Caudate nucleus (tissue), 63 donors: ENCODE measurements at places on chromosomes 1 and 21.

- no peak for DNase-seq
Measured at GRCh38 chr1:17601643-17602382, 62.3 kb downstream of the ARHGEF10L start.

GRCh38 chr1:182615468-182616129, 11.4 kb upstream of the RGS16 start:
- DNase-seq = no peak

DNA sequence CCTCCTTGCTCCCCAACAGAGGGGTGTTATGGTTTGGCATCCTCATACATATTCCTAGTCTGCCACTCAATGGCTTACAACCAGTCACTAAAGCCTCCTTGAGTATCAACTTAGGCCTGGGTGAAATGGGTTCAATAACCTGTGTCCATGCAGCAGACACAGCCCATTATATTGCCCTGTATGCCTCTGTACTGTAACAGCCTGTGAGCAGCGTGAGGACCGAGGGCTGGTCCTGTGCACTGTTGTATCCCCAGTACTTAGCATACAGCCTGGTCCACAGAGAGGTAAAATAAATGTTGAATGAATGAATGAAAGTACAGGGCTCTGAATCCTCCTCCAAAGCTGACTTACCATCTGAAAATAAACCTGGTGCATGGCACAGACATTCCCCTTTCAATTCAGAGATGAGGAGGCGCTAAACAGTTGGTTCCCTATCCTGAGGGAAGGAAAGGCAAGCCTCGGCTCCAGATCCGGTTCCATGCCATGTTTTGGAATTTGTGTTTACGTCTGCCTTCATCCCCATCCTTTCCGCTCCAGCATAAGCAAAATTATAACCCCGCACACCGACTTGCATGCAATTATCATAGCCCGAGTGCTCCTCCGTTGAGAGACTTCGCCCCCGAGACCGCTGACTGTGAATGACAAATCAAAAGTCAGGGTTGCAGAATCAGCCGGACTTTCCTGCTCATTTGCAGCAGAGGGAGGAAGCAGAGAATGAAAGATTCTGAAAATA, 45.0 kb upstream of the DNAJC6 start:
- peak; percentile 63 for DNase-seq

DNA sequence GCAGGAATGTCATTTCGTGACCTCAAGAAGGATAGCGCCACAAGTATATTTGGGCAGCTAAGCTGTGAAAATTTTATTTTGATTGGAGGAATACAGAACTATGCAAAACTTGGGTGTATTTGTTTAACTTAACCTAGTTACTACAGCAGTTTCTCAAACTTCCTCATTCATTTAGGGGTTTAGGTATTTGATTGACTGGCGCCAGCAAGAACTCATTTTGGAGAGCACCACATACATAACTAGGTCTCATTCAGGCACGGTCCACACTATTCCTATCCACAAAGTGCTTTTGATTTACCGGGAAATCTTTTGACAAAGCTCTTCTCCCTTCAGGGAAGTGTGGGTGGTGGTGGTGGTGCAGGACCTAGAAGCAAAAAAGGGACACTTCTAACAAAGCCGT, 155.1 kb upstream of the NRIP1 start:
- no peak for DNase-seq

GRCh38 chr1:226337276-226337875, 28.4 kb upstream of the LIN9 start:
- DNase-seq = no peak

DNA sequence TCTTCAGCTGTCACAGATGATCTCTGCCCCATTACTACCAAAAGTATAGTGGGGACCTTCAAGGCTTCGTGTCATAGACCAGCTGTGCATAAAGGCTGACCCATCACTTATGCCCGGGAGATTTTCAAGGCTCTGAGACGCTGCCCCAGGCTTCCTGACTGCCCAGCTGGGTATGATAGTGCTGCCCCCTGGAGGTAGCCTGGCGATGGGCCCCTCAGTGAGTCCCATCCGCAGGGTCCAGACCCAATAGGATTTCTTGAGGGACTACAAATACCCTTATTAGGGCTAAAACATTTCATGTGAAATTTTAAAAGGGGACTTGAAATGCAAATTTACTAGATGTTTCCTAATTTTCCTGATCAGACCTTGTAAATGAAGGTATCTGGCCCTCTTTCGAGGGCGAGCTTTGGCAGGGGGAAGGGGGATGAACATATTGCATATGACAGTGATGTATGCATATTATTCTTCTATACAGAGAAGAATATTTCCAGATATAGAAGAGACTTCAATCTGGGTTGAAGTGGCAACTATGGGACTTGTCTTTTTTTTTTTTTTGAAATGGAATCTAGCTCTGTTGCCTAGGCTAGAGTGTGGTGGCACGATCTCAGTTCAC, 11.7 kb upstream of the FCMR start:
- no peak for DNase-seq

GRCh38 chr1:46526691-46527291, 24.7 kb downstream of the KNCN start:
- no peak for DNase-seq

DNA sequence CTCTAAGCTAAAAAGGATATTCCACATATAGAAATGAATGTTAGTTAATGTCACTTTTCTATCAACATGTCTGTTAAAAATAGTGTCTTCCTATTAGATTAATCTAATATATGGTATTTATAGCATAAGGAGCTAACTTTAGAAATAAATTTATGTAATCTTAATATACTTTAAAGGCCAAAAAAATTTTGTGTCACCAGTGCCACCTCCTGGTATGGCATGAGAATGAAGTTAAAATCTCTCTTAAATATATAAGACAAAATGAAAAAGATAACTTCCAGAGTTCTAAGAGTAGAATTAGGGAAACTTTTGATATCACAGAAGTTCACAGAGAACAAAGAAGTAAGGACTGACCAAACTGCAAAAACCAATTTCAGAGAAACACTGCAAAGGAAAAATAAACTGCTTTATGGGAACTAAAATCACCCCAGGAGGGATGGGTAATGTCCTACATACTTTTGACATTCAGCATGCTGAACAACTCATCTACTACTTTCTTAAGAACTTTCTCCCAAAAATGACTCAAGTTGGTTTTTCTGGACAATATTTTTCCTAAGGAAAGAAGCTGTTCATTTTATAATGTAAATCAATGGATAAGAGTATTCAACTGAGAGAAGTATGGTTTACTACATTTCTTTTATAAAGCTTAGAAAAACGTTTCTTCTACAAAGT, 82.8 kb downstream of the TRIM33 start:
- DNase-seq = no peak

DNA sequence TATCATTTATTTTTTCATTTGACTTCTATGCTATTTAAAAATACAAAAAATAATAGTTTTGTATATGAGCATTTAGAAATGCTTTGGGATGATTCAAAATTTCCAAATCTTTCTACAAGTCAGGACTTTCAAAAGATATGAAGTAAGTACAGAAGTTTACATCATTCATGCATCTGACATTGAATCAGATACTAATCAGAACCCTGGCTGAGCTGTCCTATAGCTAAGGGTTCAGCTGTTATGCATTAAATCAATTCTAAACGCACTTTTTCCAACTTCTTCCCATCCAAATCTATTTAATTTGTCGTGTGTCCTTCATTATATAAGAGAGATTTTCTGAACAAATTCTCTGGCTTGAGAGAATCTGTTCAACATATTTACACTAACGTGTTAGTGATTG, 779.4 kb downstream of the LTN1 start:
- no peak for DNase-seq

- no peak for DNase-seq
Measured at GRCh38 chr1:96559707-96560596, 161.6 kb upstream of the PTBP2 start.

DNA sequence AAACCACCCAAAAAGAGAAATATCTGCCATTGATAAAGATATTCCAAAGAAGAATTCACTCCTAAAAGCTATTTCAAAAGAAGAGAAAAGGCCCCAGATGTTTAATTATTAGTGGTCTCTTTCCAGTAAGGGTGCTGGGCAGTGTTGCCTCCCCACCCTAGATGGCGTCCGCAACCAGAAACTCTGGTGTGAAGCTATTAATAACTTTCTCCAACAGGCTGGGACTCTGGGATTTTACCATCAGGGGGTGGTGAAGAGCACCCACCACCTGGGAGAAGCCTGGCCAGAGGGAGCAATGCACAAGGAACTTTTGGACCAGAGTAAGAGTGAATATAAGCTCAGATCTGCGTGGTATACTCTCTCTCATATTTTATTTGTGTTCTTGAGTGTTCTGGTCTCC, 115.4 kb upstream of the TIAM1 start:
- no peak for DNase-seq

DNA sequence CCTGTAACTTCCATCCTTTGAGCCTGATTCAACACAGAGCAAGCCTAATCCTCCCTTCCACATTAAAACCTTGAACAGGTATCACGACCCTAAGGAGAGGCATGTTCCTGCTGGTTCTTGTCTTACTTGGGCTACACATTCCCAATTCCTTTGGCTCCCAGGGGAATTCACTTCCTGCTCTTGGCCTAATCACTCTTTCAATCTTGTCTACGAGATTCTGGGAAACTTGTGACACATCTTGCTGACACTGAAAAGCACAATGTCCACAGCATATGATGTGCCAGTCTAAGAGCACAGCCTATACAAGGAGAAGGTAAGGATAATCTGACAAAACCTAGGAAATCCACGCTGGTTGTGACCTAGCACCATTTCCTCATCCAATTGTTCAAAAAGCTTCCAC, 163.9 kb downstream of the GABPA start:
- DNase-seq = no peak

GRCh38 chr1:85494904-85495266, 29.9 kb upstream of the DDAH1 start:
- DNase-seq = no peak

DNA sequence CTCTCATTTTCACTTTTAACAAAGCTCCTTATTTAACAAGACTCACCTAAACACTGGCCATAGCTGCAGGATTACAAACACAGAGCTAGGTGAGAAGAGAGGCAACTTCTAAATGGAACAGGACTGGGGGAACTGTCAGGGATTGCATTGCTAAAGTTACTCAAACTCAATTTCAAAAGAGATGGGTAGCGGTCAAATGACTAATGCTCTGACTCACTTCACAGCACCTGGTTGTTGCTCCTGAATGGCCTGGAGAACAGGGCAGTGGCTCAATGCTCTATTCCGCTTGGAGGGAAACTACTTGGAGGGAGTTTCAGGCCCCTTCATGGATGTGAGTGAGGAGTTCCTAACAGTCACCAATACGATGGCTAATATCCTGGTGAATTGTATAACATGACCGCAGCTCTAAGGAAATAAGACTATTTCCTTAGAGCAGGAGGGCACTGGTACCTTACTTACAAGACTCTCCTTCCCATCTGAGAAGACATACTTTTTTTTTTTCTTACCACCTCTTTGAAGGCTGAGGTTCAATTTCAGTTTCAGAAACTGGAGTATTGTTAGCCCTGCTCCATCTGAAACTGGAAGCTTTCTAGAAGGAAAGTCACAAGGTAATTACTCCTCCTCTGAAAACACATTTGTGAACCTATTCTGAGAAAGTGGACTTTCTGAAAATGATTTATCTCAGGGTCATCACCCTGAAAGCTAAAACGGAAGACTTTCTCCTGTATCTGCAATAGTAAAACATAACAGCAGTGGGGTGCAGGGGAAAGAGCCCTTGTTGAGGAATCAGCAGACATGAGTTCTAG, 9.5 kb downstream of the DPT start:
- DNase-seq = no peak

DNA sequence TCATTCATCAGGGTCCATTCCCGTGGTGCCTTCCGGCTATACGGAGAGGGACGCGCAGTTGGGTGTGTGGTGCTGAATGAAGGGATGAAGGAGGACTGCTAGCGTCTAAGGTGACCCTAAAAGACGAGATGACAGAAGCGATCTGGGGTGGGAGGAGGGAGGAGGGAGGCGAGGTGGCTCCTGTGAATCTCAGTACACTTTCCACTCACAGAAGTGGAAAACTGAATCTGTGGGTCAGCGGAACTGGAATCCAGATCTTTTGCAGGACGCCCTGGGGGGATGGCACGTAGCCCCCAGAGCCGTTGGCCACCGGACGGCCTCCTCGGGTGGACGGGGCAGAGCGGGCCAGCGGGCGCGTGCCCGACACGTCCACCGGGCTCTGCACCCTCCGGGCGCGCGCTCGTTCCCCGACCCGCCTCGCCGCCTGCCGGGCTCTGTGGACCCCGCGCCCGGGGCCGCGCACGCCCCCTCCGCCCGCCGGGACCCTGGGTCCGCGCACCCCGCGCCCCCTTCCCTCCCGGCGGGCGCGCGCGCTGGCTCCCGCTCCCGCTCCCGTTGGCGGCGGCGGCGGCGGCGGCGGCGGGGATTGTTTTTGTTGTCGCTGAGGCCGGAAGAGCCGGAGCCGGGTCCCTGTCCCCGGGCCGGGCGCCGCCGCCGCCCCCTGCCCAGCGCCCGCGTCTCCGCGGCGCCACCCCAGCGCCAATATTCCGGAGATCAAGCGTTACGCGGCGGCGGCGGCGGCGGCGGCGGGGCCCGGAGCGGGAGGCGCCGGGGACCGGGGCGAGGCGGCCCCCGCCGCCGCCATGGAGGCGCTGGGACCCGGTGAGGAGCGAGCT, at the start of gene AGO4:
Gene AGO4, plus strand, starts transcription at position 403 of the 836 bp plus-strand sequence. Its CDS starts 401 bp downstream, at position 804.
- peak; percentile 19 for DNase-seq

DNA sequence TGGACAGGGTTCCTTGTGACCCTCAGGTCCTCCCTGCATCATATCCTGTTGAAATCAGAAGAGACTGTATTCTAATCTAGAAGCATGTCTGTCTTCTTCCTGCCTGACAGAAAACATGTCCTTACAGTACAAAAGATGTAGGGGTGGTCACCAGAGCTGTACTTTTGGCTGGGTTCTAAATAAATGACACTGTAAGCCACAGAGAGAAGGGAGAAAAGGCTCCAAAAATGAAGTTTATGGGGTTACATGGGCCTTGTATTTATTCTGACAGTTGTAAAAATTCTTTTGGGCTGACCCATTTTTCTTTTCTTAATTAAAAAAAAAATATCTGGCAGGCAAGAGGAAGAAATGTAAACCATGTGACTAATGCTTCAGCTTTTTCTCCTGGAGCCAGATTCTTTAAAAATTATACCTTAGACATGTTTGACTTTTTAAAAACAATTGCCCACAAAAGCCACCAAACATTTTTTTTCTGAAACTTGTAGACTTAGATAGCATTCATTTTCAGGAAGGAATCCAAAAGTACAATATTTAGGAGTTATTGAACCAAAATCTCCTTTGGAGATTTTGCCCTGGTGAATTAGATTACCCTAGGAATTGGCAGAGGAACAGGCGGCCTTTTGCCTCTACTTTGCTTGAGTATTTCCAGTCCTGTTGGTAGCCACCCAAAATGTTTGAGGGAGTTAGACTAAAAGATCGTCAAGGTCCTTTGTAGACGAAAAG, 17.1 kb downstream of the RGL1 start:
- DNase-seq = no peak

DNA sequence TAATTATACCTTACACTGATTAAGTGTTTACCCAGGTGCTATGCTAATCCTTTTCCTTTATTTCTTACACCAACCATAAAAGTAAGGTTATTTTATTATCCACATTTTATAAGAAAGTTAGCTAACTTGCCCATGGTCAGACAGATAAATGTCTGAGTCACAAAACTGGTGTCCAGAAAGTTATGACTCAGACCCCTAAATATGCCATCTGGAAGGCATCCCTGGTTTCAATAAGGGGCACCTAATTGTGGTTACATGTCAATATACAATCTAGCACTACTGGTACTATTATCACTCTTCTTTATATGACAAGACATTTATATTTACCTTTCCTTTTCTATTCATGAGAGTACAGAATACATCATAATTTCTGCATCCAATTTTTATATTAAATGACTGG, 496.5 kb upstream of the ADGRL2 start:
- DNase-seq = no peak
